ENCODE measurements at places on chromosomes 7 and 10.

DNA sequence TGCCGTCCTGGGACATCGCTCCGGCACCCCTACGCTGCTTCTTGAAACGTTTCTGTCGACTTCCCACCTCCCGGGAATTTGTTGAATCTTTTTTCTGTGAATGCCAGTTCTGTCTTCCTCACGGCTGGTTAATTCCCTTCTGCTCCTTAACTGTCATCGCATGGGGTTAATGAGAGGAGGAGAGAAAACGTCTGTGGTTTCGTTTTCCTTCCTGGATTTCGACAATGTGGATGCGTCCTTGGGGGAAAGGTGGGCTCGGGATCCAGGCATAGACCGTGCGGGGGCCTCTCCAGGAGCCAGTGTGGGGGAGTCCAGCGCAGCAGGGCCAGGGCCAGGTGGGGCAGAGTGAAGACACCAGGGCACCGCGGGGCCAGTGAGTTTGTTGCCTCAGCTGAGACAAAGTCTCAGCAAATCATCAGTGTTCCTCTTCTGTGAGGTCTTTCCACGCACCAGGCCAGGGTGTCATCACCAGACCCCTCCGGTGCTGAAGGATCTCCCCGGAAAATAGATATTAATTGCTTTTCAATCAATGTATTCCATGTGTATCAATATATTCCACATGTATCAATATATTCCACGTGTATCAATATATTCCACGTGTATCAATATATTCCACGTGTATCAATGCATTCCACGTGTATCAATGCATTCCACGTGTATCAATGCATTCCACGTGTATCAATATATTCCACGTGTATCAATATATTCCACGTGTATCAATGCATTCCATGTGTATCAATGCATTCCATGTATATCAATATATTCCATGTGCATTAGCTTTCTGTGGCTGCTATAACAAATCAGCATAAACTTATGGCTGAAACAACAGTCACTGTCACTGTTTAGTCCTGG lies 33.7 kb upstream of the CFAP46 start:
- no peak for DNase-seq

GRCh38 chr7:29432721-29433120 lies 130.9 kb upstream of the PRR15 start:
- DNase-seq, result no peak

DNA sequence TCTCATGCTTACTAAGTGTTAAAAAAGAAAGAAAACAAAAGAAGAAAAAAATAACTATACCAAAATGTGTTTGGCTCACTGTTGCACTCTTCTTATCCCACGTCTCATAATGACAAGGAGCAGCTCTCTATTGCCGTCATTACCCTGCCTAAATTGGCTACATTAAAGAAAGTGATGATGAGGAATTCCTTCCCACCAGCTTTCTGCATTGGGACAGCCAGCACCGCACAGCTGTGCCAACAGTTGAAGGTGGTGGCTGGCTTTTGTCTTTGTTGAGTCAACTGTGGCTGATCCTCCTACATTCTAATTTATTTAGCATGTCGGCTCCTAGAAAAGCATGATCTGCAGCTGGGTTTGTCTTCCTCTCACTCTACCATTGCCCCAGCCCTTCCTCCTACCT lies 751.8 kb downstream of the KCNMA1 start:
- DNase-seq, result no peak

DNA sequence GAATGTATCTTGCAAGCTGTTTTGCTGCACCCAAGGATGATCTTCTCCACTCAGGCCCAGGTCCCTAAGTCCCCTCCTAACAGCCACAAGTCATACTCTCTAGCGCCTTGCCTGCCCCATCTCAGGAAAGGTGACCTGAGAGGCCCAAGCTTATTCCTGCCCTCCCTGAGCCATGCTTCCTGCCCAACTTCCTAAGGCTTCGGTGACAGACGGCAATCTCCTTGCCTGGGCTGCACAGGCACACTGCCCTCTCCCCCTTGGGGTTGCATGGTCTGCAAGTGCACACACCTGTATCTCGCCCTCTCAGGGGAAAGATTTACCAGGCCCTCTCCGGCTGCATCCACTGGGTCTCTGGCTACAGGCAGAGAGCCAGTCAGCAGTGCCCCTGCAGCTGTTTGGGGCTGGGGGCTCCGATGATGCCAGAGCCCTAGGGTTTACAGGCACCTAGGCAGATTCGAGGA lies 771 bp upstream of the ADIRF start:
- DNase-seq, result no peak

- no peak for DNase-seq
These were observed 73.2 kb upstream of the TPK1 start for GRCh38 chr7:144908943-144909556.
